ENCODE measurements at places on chromosomes 7 and 10.

- DNase-seq = no peak
These were observed 79.3 kb upstream of the MEOX2 start for GRCh38 chr7:15765753-15766152.

DNA sequence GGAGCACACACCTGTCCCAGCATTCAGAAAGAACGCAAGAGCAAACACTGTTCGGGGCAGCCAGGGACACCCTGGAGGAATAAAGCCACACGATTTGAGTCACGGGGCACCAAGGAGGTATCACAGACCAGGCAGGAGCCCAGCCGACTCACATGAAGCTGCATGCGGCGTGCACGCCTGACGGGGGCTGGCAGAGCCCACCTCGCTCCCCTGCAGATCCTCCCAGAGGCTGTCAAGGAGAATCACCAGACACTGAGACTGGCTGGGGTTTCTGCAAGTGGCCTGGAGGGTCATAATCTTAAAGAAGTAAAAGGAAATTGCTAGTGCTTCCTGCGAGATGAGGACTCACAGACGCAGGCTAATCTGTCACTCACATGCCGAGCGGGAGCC is 61.6 kb downstream of the TCERG1L start:
- DNase-seq = no peak

- DNase-seq = no peak
These were observed 53.0 kb downstream of the GRID1 start for GRCh38 chr10:86313621-86314041.

- no peak for DNase-seq
These were observed 74.3 kb downstream of the PTN start for GRCh38 chr7:137269240-137269639.

- DNase-seq = no peak
These were observed 246.1 kb downstream of the TNS3 start for GRCh38 chr7:47335557-47336471.

DNA sequence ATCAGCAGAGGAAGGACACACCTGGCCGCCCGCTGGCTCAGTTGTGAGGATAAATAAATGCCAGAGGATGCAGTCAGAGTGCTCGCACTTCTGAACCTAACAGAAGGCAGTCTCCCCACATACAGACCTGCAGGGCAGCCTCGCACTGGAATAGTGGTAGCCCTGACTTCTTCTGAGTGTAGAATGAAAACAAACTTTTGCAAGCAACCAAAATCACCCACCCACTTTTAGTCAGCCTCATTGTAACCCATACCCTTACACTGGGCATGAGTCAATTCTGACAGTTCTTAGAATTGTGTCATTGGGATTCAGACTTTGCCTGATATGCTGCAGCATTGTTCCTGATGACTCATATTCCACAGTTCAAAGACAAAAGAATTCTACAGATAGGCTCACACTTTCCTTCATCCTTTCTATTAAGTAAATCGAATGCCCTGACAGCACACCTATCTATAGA is 167.0 kb upstream of the CDK1 start:
- DNase-seq = peak; percentile 85

- no peak for DNase-seq
These were observed 74.7 kb upstream of the PPP2R2D start for GRCh38 chr10:131825960-131826650.

GRCh38 chr7:1698201-1698600 is 28.1 kb downstream of the ELFN1 start:
- no peak for DNase-seq

DNA sequence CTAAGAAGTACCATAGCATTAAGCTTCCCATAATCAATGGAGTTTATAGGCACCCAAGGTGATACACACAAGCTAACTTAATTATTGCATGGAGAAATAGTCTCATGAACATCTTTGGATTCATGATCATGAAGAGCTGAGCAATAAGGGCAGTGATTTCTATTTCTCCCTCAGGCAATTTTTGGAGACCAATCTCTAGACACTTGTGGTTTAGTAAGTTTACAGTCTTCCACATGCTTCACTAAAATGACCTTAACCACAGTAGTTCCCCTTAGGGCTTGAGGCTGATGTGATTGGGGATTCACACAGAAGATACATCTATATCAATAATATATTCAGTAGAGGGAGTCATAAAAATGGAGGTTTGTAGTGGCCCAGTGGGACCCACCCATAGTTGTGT is 241.2 kb downstream of the CCDC7 start:
- DNase-seq = no peak

DNA sequence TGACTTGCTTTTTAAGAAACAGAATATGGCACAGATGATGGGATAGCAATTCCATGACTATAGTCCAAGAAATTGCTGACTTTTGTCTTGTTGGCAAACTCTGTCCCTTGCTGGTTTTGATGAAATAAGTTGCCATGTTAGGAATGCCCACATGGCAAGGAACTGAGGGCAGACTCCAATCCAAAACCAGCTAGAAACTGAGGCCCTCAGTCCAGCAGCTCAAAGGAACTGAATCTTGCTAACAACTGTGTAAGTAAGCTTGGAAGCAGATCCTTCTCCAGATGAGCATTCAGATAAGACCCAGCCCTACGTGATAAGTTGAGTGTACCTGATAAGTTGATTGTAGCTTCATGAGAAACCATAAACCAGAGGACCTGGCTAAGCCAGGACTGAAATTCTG is 64.3 kb upstream of the BMPER start:
- DNase-seq = no peak

DNA sequence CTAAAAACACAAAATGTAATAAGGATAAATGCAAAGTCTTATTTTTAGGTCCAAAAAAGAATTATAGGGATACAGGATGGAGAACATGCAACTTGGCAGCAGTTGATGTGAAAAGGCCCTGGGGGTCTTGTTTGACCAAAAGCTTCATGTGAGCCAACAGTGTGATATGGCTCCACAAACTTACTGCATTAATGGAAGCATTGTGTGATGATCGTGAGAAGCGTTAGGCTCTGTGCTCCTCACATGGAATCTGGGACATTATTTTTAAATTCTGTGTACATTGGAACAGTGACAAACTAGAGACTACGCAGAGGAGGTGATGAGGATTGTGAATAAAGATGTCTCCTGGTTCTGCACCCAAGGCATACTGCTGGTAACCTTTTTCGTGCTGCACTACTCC is 39.1 kb upstream of the CALD1 start:
- no peak for DNase-seq

DNA sequence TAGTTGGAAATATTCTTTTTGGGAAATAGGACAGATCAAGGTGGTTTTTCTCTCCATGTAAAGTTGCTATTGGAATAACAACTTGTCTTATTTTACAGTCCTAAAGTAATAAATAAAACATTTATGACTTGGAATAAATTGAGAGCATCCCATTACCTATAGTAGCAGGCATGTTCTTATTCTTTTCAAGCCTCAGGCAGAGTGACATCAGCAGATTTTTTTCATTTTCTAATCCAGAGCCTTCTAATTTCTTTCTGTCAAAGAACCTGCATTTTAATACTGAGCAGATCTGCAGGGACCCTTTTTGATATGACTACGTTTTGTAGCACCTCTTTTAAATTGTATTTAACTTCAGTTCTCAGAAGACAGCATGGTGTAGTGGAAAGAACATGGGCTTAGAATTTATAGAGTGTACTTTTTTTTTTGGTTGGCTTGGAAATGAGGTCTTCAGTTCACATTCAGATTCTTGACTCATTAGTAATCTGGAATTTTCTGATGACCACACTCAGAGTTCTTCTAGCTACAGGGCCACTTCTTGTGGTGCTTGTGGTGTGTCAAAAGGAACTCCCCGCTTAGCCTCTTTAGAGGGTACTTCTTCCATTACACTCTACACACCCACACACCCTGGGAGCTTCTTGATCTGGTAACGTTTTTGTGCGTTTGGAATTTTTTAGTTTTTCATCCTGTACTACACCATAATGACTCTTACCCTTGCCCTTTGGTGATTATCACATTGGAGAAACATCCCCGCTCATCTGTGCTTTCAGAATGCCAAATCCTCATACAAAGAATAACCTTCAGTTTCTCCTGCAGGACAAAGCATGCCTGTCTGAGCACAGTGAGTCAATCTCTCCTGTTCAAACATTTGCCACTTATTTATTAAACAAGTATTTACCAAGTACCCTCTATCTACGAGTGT is 34.6 kb downstream of the AGK start:
- DNase-seq = peak; percentile 89

- peak; percentile 74 for DNase-seq
These were observed 329.0 kb downstream of the RNLS start for GRCh38 chr10:88254091-88254490.

DNA sequence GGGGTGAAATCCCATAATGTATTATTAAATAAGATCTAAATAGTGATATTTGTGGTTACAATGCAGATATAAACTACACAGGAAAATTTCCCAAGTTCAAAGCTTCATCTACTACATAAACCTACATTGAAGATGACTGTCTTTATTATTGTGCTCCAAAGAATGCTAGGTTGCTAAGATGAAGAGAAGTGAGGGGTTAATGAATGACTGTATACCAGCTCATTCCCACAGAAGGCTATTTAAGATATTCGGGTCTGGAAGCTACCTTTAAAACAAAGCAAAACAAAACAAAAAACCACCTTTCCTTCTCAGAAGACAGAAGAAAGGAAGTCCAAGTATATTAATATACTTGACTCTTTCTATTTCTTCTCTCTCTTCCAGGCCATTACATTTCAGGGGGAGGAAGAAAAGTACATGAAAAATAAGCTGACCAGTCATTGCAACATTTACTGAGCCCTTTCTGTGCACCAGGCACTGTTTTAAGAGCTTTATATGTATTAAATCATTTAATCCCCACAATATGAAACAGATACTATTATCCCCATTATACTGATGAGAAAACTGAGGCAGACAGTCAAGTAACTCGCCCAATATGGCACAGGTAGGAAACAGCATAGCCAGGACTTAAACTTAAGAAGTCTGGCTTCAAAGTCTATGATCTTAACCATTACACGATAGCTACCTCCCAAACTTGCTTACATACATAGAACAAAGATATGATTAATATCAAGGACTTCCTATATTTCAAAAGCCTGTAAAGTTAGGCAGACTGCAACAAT is 48.1 kb downstream of the TNPO3 start:
- no peak for DNase-seq

- DNase-seq = no peak
These were observed 66.7 kb downstream of the MICALL2 start for GRCh38 chr7:1392556-1392955.

DNA sequence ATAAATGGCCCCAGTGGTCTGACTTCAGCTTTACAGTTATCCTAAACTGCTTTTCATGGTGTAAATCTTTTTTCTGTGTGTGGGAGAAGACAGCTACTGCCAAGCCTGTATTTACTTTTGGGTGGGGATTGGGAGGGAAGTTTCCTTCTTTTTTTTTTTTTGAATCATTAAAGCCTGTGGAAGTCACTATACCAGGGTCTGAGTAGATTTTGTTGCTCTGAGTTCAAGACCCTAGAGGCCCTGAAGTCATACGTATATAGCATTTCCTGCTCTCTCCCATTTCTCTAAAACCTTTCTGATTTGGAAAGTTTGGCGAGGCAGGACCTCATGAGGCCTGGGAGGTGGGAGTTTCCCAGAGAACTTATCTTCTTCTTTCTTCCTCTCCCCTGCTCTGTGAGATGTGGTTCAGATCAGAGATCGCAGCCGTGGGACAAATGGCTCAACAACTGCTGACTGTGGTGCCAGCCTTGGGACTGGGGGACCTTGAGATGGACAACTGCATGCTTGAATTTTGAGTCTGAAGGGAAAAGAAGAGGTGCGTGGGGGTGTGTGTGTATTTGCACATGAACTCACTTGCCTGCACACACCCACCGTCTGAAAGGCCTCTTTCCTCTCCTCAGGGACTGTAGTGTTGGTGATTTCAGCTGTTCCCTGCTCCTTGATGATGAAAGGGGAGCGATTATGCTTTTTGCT is 18.1 kb downstream of the LRMDA start:
- DNase-seq = no peak

DNA sequence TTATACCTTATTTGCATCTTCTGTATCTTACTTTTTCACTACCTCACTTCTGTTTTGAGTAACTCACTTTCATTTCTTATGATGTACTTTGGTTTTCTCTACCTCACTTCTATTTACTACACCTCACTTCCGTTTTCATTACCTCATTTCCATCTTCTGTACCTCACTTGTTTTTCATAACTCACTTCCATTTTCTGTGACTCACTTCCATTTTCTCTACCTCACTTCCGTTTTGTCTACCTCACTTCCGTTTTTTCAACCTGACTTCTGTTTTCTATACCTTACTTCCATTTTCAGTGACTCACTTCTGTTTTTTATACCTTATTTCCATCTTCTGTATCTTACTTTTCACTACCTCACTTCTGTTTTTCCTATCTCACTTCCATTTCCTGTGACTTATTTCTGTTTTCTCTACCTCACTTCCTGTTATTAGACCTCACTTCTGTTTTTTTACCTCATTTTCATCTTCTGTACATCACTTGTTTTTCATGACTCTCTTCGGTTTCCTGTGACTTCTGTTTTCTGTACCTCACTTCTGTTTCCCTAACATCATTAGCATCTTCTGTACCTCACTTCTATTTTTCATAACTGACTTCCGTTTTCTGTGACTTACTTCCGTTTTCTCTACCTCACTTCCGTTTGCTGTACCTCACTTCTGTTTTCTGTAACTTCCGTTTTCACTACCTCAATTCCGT is 493.1 kb upstream of the AKR1E2 start:
- DNase-seq = no peak

- no peak for DNase-seq
These were observed 63.9 kb downstream of the STK17A start for GRCh38 chr7:43646603-43647338.

Measured in NCI-H226 (cell line).